ENCODE measurements at places on chromosomes 5 and 9.

- no peak for DNase-seq
Measured at GRCh38 chr9:133443248-133443647, 16.5 kb upstream of the CACFD1 start.

DNA sequence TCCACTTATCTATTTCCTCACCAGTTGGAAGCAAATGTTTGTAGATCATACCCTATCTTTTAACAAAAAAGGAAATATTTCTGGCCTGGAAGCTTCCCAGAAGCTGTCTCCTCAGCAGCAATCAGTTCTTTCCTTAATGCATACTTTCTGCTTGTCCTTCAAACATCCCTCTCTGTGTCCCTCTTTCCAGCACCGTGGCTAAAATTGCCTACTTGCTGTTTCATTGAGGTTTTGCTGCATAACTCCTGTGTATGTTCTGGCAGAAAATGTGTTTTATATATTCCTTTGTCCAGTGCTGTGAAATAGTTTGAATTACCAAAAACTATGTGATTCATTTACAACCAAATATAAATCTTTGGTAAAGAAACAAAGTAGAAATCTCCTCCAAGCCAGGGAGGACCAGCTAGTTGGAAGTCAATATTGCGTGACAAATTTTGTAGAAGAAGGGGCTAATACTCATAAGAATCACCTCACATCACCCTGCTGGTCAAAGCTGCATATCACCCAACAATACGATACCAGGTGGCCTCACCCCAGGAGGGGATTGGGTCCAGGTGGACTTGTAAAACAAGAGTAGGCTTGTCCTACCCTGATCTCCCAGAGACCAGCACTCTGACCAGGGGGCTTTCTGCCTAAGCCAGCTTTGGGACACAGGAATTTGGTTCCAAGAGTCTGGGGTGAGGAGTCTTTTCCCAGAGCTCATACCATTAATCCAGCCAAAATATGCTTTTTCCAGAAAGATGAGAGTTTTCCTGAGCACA, 198.4 kb upstream of the SNX2 start:
- DNase-seq, result no peak

GRCh38 chr5:135053278-135053677, 19.2 kb upstream of the PITX1 start:
- DNase-seq, result peak; percentile 9

DNA sequence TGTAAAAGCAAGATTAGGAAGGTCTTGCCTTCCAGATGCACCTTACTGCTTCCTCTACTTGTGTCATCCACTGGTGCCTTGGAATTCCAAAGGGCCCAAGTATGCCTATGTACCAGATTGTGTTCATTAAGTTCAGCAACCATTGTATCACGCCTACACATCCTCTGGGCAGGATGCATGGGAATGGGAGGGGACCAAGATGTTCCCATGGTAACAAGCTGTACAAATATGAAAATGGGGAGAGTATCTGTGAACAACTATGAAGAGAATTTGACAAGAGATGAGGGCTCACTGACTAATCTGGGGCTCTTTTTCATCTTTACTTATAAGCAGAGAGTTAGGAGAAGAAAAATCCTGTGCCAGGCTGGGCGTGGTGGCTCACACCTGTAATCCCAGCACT, 137.8 kb upstream of the MAP1B start:
- DNase-seq, result no peak

DNA sequence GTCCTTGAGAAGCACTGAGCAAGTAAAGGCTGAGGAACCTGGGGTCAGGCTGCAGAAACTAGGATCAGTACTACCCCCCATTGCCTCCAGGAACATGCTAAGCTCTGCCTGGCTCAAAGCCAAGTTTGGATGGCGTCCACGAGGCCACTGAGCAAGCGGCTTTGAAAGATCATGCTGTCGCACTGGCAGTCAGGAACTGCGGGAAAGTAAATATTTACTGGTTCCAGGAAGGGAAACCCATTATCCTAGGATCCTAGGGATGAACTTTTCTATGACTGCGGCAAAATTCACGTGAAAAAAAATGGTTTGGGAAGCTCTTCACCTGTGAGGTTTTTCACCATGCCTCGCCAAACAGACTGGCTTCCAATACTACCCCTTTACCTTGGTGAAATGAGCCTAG, 75.3 kb upstream of the PJA2 start:
- no peak for DNase-seq

- no peak for DNase-seq
Measured at GRCh38 chr5:171810227-171810626, 24.6 kb downstream of the SMIM23 start.

DNA sequence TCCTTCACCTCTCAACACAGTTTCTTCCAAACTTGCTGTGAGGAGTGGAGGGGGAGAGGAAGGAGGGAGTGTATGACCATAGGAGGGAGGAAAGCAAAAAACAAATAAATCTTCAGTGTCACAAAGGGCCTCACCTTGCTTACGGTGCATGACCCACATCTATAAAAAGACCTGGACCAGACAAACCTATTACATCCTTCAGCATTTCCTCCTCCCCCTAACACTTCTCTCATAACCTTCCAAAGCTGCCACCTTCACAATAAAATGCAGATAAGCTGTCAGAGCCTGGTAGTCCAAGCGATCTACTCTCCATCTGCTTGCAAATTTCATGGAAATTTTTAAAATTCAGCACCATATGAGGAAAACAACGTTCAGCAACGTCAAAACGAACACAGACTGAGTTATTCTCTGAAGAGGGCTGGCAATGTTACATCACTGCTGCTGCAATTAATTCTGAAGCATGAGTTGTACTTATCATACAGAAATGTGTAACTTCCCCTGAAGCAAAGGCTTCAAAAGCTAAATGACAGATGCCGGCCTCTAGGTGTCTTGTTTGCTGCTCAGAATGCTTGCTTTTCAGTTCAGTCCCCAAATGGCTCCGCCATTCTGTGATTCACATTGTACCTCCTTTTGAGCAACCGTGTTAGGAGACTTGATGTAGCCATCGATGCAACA, 62.9 kb downstream of the EFNA5 start:
- DNase-seq, result no peak

- DNase-seq, result no peak
Measured at GRCh38 chr5:66519626-66520025, 76.6 kb upstream of the MAST4 start.

- no peak for DNase-seq
Measured at GRCh38 chr5:105828821-105829220, 1841.9 kb downstream of the EFNA5 start.

DNA sequence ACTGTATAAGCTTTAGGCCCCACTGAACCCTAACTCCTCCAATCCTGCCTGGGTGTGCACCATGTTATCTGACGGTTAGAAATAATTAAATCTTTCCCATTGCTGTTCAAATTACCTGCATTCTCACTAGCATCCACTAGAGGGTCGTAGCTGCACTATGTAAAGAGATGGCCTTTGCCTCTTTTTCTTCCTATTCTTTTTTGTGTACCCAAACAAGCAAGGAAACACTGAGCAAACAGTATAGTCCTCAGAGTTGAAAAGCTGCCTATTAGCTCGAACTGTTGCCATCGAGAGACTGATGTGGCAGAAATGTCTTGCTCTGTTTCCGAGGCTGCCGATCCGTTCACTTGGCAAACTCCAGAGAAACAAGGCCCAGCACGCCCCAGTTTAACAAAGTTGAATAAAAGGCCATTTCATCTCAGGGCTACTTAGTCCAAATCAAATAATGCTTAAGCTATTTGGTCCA, 163.8 kb upstream of the TRPM3 start:
- DNase-seq, result peak; percentile 75

GRCh38 chr9:86176468-86176867, 77.1 kb upstream of the GOLM1 start:
- no peak for DNase-seq

- no peak for DNase-seq
Measured at GRCh38 chr9:5840788-5841187, 7.9 kb upstream of the ERMP1 start.

DNA sequence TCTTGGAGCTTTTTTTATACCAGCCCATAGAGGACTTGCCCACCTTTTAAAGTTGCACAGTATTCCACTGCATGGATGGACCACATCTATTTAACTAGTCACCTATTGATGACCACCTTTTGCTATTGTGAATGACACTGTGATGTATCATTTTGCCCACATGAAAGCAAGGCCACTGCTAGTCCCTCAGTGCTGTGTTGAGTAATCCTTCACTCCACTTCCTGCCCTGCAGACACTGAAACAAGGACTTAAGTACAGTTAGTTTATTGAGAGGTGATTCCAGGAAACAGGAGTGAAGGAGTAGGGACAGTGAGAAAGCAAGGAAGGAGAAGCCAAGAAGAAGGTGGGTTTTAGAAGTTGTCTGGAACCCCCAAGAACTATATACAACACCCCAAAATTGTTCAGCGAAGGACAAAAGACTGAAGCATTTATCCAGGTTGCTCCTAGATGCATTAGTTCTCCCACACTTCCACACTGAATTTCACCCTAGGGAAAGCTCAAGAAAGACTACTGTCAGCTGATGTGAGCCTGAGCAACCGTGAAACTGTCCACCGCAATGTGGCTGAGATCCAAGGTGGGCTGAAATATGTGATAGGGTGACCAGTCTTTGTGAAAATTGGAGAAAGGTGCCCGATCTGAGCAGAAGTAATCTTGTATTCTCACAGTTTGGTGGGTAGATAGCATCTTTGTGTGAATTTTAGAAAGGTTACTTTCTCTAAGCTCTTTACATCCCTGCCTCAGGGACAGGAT, 45.2 kb upstream of the ANKRD31 start:
- DNase-seq, result no peak

DNA sequence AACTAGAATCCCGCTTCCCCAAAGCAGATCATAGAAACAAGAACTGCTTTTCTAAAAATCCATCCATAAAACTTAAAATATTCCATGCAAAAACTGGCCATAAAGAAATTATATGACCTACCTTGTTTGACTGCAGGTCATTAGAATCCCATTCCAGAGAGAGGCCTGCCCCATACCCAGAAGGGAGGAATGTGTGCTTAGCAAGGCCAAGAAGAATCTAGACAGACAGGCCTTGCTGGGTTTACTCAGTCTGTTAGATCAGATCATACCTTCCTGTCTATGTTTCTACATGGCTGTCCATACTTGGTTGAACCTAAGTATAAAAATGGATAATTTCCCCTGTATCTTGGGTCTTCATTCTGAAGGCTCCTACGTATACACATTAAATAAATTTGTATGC, 358.8 kb upstream of the TRPC7 start:
- DNase-seq, result no peak
